Left ventricle myocardium inferior (tissue), 1 donor: ENCODE measurements at places on chromosomes 2 and 18. TPM values are rescaled to one million over a fixed set of nuclear protein-coding genes. Genes with fewer than 3 reads are reported as not detected.

GRCh38 chr2:218186355-218186766 lies 19.6 kb upstream of the CXCR1 start:
- no peak overlapping the region for H3K4me3 ChIP-seq
- H3K27me3 ChIP-seq, result peaks cover 5% of the 10 kb centered on the region
- no peaks in the 10 kb centered on the region for H3K36me3 ChIP-seq
- H3K27ac ChIP-seq, result no peak overlapping the region

Gene PLB1
- total RNA-seq, result 2.4 TPM

- H3K4me1 ChIP-seq, result no peaks in the 10 kb centered on the region
- H3K27ac ChIP-seq, result no peak overlapping the region
- H3K36me3 ChIP-seq, result no peaks in the 10 kb centered on the region
- H3K27me3 ChIP-seq, result peaks cover 23% of the 10 kb centered on the region
- DNase-seq, result no peak
These were observed 175.9 kb downstream of the LPIN1 start for GRCh38 chr2:11922294-11922693.

- no peak overlapping the region for H3K27ac ChIP-seq
- DNase-seq, result no peak
- H3K4me3 ChIP-seq, result no peak overlapping the region
- H3K27me3 ChIP-seq, result no peaks in the 10 kb centered on the region
- H3K36me3 ChIP-seq, result no peaks in the 10 kb centered on the region
These were observed 935.7 kb upstream of the FAM98A start for GRCh38 chr2:34534761-34535160.

GRCh38 chr2:59425247-59425646 lies 1128.2 kb downstream of the BCL11A start:
- H3K36me3 ChIP-seq, result no peaks in the 10 kb centered on the region
- no peaks in the 10 kb centered on the region for H3K4me1 ChIP-seq
- no peak overlapping the region for H3K27ac ChIP-seq
- DNase-seq, result no peak
- no peaks in the 10 kb centered on the region for H3K27me3 ChIP-seq
- H3K4me3 ChIP-seq, result no peak overlapping the region

DNA sequence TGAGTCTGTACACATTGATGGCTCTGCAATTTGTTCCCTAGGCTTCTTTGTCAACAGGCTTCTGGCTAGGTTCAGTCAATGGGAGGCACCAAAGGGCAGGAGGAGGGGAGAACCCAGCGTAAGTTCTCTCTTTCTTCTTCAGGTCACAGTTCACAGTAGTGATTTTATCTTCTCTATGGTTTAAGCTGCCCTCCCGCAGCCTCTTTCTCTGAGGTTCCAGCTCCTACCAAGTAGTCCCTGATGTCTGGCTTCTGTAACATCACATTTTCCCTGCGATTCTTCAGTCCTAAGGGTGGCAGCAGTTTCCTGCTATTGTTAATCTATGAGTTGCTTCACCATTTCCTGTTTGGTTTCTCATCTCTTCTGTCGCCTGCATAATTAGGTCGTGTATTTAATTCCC lies 107.4 kb downstream of the CPO start:
- H3K27me3 ChIP-seq, result no peaks in the 10 kb centered on the region
- H3K4me1 ChIP-seq, result peaks cover 6% of the 10 kb centered on the region
- H3K4me3 ChIP-seq, result no peak overlapping the region

Gene CHRNG
- total RNA-seq, result not detected

- H3K36me3 ChIP-seq, result peaks cover 10% of the 10 kb centered on the region
- H3K27me3 ChIP-seq, result no peaks in the 10 kb centered on the region
- H3K4me1 ChIP-seq, result peaks cover 14% of the 10 kb centered on the region
- H3K4me3 ChIP-seq, result no peak overlapping the region
- no peak for DNase-seq
These were observed 16.1 kb downstream of the TGIF1 start for GRCh38 chr18:3466045-3466444.

Gene TANC1
- 59.7 TPM for total RNA-seq

Gene LIMS4
- 2.1 TPM for total RNA-seq

DNA sequence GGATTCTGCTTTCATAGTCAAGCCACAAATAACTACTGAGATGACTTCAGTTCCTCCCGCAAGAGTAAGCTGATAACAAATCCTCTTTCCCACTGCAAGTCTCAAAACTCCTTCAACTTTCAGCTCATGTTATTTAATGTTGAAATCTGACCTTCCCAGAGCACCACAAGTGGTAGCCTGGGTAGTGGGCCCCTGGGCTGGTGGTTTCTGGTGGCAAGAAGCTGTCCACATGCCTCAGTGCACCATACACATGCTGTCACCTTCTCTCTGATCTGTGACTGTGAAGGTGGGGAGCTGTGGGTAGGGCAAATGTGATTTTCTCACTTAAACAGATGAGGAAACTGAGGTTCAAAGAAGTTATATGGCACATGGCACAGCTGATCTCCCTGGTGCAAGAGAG lies 246.1 kb upstream of the EPAS1 start:
- H3K27me3 ChIP-seq, result no peaks in the 10 kb centered on the region
- peaks cover 3% of the 10 kb centered on the region for H3K4me1 ChIP-seq
- no peak overlapping the region for H3K27ac ChIP-seq
- peaks cover 6% of the 10 kb centered on the region for H3K36me3 ChIP-seq
- no peak for DNase-seq

Gene APCDD1
- 38.0 TPM for total RNA-seq

DNA sequence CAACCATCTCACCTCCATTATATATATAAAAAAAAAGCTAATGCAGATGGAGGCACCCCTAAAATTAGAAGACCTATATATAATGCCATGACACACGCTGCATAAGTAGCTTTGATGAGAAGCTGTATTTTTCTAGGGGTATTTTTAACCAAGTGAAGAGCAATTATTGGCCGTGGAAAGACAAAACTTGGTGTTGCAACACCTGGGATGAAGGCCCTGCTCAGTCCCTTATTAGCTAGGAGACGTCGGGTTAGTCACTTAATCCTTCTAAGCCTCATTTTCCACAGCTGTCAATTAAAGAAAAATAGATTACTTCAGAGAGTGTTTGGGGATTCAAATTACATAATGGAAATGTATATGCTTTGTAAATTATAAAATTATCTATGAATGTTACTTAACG lies 63.0 kb downstream of the WDR75 start:
- no peaks in the 10 kb centered on the region for H3K36me3 ChIP-seq
- peaks cover 7% of the 10 kb centered on the region for H3K4me1 ChIP-seq
- H3K27ac ChIP-seq, result no peak overlapping the region
- H3K4me3 ChIP-seq, result no peak overlapping the region
- H3K27me3 ChIP-seq, result no peaks in the 10 kb centered on the region

GRCh38 chr2:224562831-224563230 lies 22.3 kb downstream of the CUL3 start:
- H3K27ac ChIP-seq, result no peak overlapping the region
- no peaks in the 10 kb centered on the region for H3K27me3 ChIP-seq
- peaks cover 72% of the 10 kb centered on the region for H3K4me1 ChIP-seq
- no peaks in the 10 kb centered on the region for H3K36me3 ChIP-seq
- no peak for DNase-seq

DNA sequence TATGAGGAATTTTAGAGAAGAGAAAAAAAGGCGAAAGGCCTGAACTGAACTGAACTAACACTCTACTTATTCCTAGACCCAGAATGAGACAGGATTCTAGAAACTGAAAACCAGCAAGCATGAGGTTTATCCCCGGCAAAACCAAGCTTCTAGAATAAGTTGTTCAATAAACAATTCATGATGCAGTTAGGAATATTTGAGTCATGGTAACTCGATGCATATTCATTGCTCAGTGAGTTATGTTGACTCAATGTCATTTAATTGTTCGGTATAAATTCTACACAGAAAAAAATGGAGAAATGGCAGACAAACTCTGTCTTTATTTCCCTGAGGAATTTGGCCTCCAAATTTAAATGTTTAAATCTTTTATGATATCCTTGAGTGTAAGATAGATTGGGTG lies 321.5 kb downstream of the SATB2 start:
- H3K36me3 ChIP-seq, result no peaks in the 10 kb centered on the region
- H3K4me3 ChIP-seq, result no peak overlapping the region
- DNase-seq, result no peak
- no peaks in the 10 kb centered on the region for H3K4me1 ChIP-seq
- no peak overlapping the region for H3K27ac ChIP-seq

DNA sequence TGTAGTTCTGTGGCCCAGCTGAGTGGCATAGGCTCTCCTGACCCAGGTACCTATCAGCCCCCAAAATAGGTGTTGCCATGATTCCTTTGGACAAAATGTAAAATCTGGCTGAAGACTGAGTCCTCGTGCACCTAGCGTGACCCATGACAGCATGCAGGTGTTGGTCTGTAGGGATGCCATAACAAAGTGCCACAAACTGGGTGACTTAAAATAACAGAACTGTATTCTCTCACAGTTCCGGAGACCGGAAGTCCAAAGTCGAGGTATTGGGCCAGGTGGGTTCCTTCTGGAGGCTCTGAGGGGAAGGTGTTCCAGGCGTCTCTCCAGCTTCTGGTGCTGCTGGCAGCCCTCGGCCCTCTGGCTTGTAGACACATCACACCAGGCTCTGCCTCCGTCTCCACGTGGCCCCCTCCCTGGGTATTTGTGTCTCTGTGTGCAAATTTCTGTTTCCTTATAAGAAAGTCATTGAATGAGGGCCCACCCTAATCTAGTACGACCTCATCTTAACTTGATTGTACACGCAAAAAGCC lies 34.5 kb downstream of the LRRFIP1 start:
- peak overlapping the region; percentile 67 for H3K27ac ChIP-seq
- H3K27me3 ChIP-seq, result no peaks in the 10 kb centered on the region
- H3K4me1 ChIP-seq, result peaks cover 50% of the 10 kb centered on the region
- no peak for DNase-seq
- H3K36me3 ChIP-seq, result no peaks in the 10 kb centered on the region

Gene PRKAG3
- total RNA-seq, result 0.14 TPM

Gene PLEK
- total RNA-seq, result 4.8 TPM

- no peak overlapping the region for H3K27ac ChIP-seq
- H3K27me3 ChIP-seq, result no peaks in the 10 kb centered on the region
- no peak overlapping the region for H3K4me3 ChIP-seq
- H3K36me3 ChIP-seq, result no peaks in the 10 kb centered on the region
- DNase-seq, result no peak
These were observed 113.8 kb upstream of the NRXN1 start for GRCh38 chr2:51145761-51146160.

Gene NAT8
- not detected for total RNA-seq

DNA sequence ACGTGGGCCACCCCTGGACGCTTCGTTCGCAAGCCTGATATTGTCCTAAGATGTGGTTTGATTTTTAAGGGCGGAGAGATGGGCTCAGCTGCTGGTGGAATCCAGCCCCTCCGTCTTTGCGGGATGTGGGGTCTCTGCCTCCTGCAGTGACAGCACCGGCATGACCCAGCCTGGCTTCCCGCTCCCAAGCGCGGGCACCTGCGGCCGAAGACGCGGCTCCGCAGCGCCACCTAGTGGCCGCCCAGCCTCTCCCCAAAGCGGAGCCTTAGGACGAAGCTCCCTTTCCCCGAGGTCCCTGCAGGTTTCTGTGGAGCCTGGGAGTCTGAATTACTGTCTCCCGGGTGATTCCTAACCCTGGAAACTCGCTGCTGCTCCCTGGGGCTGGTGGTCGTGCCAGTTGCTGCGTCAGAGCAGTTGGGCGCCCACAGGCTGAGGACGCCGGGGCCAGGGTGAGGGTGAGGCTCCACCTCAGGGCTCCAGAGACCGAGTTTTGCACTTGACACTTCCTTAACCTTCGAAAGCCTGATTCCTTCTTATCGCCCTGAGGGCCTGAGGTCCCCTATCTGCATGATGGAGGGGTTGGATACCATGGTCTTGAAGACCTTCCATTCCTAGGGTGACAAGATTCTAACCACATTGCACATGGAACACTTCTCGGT lies 137.5 kb downstream of the TPO start:
- no peaks in the 10 kb centered on the region for H3K36me3 ChIP-seq
- peaks cover 33% of the 10 kb centered on the region for H3K27me3 ChIP-seq
- DNase-seq, result peak; percentile 47
- peaks cover 14% of the 10 kb centered on the region for H3K4me1 ChIP-seq
- peak overlapping the region; percentile 39 for H3K4me3 ChIP-seq

Gene R3HDM1
- total RNA-seq, result 17.8 TPM

Gene FAM136A
- 26.0 TPM for total RNA-seq

DNA sequence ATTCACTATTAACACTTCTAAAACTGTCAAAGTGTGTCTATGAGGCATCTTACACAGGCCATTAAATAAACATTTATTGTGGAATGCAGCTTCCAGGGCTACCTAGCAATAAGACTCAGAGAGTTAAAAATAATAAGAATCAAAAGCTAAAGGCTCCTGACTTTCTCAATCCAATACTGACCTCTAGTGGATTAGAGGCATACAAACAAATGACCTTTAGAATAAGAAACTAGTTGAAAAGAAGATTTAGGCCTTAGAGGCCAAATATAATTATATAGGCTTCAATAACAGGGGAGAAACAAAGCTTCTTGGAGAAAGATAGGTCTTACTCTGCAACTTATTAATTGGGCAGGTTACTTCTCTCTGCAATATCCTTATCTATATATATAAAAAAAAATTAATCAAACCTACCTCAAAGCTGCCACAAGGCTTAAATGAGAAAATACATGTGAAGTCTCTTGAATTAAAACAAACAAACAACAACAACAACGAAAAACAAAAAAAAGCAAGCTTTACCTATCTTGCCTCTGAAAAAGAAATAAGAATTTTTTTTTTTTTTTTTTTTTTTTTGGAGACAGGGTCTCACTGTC lies 246.1 kb downstream of the EXOC6B start:
- H3K4me1 ChIP-seq, result peaks cover 40% of the 10 kb centered on the region
- H3K27ac ChIP-seq, result no peak overlapping the region
- H3K4me3 ChIP-seq, result no peak overlapping the region
- H3K36me3 ChIP-seq, result no peaks in the 10 kb centered on the region
- no peaks in the 10 kb centered on the region for H3K27me3 ChIP-seq

- no peaks in the 10 kb centered on the region for H3K36me3 ChIP-seq
- DNase-seq, result no peak
- H3K27ac ChIP-seq, result no peak overlapping the region
- no peaks in the 10 kb centered on the region for H3K27me3 ChIP-seq
- H3K4me1 ChIP-seq, result no peaks in the 10 kb centered on the region
These were observed 95.0 kb downstream of the TMEM163 start for GRCh38 chr2:134623796-134624195.

GRCh38 chr2:52536929-52537460 lies 1230.6 kb upstream of the CHAC2 start:
- H3K4me1 ChIP-seq, result no peaks in the 10 kb centered on the region
- H3K27ac ChIP-seq, result no peak overlapping the region
- no peaks in the 10 kb centered on the region for H3K27me3 ChIP-seq
- no peaks in the 10 kb centered on the region for H3K36me3 ChIP-seq
- no peak overlapping the region for H3K4me3 ChIP-seq
- no peak for DNase-seq

Gene CRYGD
- total RNA-seq, result not detected

- DNase-seq, result no peak
- no peaks in the 10 kb centered on the region for H3K27me3 ChIP-seq
These were observed 48.4 kb downstream of the UNC50 start for GRCh38 chr2:98656800-98657199.
